ENCODE measurements at places on chromosomes 2 and 18.
A peak's percentile ranks its signal among the peaks of the same experiment; 100 is the strongest.

GRCh38 chr2:58241546-58241864 lies 380 bp upstream of the FANCL start:
- no peak for DNase-seq

- DNase-seq = no peak
Observed at GRCh38 chr2:233439191-233439590, 84.9 kb downstream of the DGKD start.

GRCh38 chr2:110716959-110717645 lies 15.3 kb upstream of the ACOXL start:
- no peak for DNase-seq

DNA sequence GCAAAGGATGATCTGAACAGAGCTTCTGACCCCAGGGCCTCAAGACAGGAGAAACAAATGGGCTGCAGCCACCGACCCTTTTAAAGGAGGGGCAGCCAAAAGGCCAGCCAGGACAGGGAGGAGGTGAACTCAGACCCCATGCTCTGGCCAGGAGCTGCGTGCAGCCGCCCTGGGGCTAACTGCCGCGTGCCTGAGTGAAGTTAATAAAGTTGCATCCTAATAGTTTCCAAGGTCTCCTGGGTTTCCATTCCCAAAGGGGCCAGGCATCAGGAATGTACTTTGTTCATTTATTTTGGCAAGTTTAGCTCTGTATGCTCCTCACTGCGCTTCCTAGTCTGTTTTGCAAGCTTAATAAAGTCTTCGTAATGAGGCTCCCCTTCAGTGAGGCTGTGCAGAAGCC lies 60.7 kb downstream of the EN1 start:
- no peak for DNase-seq

- no peak for DNase-seq
Observed at GRCh38 chr2:21250673-21251072, 126.9 kb downstream of the TDRD15 start.

DNA sequence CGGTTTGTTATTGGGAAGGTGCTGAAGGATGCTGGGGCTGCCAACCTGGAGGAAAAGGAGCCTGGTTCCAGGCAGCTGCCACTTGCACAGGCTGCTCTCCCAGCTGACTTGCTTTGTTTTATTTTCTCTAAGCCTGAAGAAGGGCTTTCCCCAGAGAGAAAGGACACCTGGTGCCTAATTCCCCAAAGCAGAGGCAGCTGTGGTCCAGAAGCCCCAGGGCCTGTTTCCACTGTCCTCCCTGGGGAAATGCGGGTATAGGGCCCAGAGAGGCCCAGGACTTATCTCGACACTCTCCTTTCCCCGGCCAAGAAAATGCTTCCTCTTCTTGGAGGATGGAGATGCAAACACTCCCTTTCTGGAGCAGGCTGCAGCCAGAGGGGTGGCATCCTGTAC lies 30.1 kb downstream of the INO80C start:
- no peak for DNase-seq

- peak; percentile 22 for DNase-seq
Observed at GRCh38 chr2:70645733-70646419, 92.2 kb upstream of the TGFA start.

GRCh38 chr2:225326969-225327368 lies 72.5 kb upstream of the NYAP2 start:
- DNase-seq = no peak

- DNase-seq = no peak
Observed at GRCh38 chr2:53854678-53855077, 5.1 kb downstream of the GPR75 start.

DNA sequence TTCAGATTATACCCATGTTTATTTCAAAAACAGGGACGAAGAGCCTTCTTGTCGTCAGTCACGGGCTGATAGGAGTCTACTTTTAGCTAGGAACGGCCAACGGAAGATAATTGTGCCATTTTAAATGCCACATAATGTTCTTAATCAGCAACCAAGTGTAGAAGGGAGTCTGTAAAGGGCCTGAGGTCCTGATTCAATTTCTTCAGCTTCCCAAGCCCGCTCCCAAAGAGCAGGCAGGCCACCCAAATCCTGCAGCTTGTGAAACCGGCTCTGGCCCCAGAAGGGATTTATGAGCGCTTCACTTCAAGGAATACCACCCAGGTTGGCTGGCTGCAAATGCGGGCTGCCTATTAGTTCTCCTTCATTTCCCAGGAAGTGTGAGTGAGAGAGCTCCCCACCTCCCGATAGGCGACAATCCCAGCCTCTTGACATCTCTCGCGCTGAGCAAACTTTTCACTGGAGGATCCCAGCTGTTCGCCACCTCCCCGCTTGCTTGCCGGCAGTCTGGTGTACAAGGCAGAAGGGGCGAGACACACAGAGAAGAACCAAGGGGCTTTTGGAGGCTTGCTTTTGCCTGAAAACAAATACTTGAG lies 272.9 kb downstream of the CDH20 start:
- DNase-seq = no peak

DNA sequence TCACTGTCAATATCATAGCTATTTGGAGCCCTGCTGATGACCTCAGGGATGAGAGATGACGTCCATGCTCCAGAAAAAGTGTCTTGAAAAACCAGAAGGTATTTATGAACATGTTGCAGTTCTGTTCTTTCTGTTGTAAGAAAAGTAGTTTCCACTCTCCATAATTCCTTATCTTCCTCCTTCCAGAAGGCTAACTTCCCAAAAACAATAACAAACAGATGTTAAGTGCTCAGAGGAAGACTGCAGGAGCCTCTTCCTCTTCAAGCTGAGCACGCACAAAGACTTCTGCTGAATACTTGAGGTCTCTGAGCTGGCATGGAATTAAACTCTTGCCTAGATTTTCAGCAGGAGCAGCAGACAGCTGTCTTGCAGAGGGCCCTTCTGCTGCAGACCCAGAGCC lies 434.5 kb upstream of the KLHL29 start:
- no peak for DNase-seq

DNA sequence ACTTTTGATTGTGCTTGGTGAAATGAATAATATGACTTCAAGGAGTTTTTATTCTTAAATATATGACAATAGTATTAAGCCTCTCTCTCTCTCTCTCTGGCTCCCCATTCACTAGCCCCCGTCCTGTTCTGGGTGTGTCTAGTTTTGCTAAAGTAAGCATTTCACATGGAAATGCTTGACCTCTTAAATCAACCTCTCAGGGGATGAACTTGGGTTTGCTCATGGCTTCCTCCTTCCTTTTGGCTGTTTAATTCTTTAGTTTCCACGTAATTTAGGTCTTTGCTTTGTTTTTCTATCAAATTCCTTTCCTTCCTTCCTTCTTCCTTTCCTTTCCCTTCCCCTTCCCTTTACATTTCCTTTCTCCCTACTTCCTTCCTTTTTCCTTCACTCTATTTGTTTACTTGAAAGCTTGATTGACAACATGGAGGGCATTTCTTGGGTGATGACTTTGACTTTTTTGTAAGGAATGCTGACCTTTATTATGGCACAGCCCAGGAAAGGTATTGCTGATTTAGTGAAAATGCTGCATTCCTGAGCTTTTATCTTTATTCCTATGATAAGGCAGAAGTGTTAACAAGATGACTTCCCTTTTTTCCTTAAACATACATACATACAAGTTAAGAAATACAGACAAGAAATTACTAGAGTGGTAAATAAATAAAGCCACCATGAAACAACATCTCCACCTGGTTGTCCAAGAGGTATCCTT lies 3.6 kb downstream of the DPP4 start:
- DNase-seq = no peak

DNA sequence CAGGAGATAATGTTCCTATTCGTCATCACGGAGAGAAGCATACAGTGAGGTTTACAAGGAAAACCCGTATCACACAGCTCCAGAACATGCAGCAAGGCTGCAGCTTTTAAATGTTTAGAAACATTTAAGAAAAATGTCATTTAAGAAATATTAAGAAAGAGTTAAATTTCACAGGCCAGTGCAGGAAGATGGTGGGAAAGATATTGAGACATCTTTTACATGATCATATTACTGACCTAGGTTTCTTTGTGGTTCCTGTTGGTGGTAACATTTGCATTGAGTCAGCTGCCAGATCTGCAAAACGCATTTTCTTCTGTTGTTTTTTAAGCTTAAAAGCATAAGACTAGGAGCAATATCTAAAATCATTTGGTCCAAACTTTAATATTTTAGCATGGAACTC lies 44.9 kb downstream of the CPO start:
- DNase-seq = no peak

DNA sequence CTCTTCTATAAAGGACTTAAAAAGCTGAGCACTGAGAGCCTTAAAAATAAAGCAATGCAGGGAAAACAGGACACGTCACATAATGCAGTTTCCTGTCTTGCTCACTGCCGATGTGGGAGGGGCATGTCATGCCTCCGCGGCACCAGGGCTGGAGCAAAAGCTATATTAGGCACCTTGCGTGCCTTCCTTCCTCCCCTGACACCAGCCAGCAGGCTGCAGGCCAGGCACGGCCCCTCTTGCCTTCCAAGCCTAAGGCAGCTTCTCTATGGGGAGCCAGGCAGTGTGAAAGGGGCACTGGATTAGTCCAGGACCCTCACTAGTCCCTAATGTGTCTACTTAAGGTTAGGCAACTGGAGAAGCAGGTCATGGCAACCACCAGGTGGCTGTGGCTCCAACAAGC lies 26.3 kb downstream of the MRPL35 start:
- DNase-seq = no peak
